ENCODE measurements at places on chromosomes 11 and 22. TPM values are rescaled to one million over a fixed set of nuclear protein-coding genes. Genes with fewer than 3 reads are reported as not detected.

Gene PDXP
- 36.0 TPM for total RNA-seq

- H3K36me3 ChIP-seq, result no peaks in the 10 kb centered on the region
- no peak for DNase-seq
- no peaks in the 10 kb centered on the region for H3K4me1 ChIP-seq
- no peak overlapping the region for H3K27ac ChIP-seq
Observed at GRCh38 chr11:34665077-34665835, 44.4 kb downstream of the EHF start.

DNA sequence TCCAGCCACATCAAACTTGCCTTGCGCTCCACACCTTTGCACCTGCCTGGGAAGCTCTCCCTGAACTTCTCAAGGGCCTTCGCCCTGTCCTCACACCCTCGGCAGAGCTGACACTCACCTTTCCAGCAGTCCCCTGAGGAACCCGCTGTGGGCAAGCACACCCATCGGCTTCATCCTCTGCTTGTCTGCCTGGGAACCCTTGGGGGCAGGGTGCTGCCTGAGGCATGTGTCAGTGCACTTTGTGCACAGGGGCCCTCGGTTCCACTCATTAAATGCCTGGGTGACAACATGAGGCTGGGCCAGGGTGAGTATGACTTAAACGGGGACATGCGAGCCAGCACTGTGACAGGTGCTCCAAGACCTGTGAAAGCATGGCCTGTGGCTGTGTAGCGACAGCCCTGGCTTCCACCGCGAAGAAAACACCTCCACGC, 2.6 kb upstream of the LRFN4 start:
- no peak overlapping the region for H3K4me3 ChIP-seq
- no peaks in the 10 kb centered on the region for H3K27me3 ChIP-seq
- no peak overlapping the region for H3K27ac ChIP-seq
- H3K36me3 ChIP-seq, result no peaks in the 10 kb centered on the region
- H3K4me1 ChIP-seq, result peaks cover 6% of the 10 kb centered on the region
- no peak for DNase-seq

DNA sequence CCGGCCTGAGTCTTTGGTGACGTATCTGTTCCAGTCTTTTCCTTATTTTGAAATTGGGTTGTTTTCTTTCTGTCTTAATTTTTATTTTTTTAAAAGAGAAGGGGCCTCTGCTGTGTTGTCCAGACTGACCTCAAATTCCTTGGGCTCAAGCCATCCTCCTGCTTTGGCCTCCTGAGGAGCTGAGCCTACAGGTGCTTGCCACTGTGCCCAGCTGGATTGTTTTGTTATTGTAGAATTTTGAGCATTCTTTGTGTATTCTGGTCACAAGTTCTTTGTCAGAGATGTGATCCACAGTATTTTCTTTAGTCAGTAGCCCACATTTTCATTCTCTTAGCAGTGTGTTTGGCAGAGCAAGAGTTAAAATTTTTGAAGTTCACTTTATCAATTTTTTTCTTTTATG, 100.1 kb downstream of the ATXN10 start:
- no peak for DNase-seq
- H3K4me3 ChIP-seq, result no peak overlapping the region
- no peaks in the 10 kb centered on the region for H3K27me3 ChIP-seq

DNA sequence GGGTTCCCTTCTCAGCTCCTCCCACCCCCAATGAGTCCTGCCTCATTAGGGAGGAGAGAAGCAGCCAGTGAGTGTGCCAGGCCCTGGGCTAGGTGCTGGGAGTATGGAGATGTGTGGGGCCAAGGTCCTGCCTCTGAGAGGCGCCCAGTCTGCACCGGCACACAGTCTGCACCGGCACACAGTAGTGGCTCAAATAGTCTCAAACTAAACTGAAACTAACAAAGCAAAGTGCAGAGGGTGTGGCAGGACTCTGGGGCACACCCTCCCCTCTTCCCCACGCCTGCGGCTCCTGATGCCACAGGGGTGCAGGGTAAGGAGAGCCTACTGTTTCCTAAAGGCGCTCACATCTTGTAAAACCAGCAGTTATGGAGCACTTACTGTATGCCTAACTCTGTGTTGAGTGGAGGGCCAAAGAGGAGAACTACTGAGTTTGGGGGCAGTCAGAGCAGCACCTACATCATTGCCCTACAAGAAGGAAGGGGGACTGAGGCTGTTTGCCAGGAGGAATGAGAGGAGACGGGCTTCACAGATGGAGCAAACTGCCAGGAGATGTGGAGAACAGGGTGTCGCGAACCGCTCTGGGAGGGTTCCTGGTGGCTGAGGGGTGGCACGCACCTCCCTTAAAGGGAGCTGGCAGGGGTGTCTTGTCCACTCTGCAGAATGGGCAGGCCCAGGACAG, 939 bp upstream of the SH3BP1 start:
- peak; percentile 46 for DNase-seq
- no peaks in the 10 kb centered on the region for H3K27me3 ChIP-seq
- peaks cover 19% of the 10 kb centered on the region for H3K36me3 ChIP-seq

- peaks cover 10% of the 10 kb centered on the region for H3K4me1 ChIP-seq
- no peak overlapping the region for H3K4me3 ChIP-seq
- H3K36me3 ChIP-seq, result no peaks in the 10 kb centered on the region
Observed at GRCh38 chr22:28833276-28833923, 33.0 kb upstream of the XBP1 start.

GRCh38 chr22:27723158-27723557, 78.4 kb downstream of the MN1 start:
- DNase-seq, result no peak
- no peak overlapping the region for H3K27ac ChIP-seq
- H3K36me3 ChIP-seq, result no peaks in the 10 kb centered on the region
- no peak overlapping the region for H3K4me3 ChIP-seq
- no peaks in the 10 kb centered on the region for H3K4me1 ChIP-seq
- no peaks in the 10 kb centered on the region for H3K27me3 ChIP-seq
